ENCODE measurements at places on chromosomes 6 and 20. TPM values are rescaled to one million over a fixed set of nuclear protein-coding genes. Genes with fewer than 3 reads are reported as not detected.

GRCh38 chr20:40990542-40991120, 38.0 kb upstream of the TOP1 start:
- DNase-seq, result peak; percentile 36

- DNase-seq, result no peak
Observed at GRCh38 chr6:161890133-161890831, 616.4 kb upstream of the AGPAT4 start.

- no peak for DNase-seq
Observed at GRCh38 chr6:7276199-7276524, 36.8 kb downstream of the SSR1 start.

- DNase-seq, result no peak
Observed at GRCh38 chr6:141264101-141264500, 868.6 kb upstream of the GJE1 start.

GRCh38 chr20:14951105-14951504, 613.7 kb upstream of the FLRT3 start:
- no peak for DNase-seq

DNA sequence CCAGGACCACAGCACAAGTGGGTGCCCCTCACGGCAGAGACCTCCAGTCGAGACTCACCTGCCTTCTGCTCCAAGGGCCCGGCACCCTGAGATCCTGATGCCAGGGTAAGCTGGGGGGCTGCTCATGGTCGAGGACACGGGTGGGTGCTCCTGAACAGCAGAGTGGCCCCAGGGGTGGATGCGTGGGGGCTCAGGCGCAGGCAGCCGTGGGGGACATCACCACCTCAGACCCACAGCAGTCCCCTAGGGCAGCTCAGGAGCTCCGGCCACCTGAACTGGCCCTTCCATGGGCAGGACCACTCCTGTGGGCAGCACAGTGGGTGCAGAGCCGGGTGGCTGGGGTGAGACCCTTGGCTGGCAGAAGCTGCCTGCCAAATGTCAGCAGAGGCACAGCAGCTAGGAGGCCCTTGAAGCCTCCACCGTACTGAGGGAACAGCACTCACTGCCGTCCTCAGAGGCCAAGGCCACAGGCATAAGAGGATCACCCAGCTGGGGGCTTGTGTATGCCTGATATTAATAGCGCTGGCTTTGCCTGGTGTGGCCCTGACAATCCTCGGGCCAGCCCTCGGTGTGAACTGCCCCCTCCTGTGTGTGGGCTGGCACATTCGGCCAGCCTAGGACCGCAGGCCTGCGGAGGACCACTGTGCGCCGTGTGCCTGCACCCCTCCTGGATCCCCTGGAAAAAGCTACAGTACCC, 5.4 kb downstream of the UCKL1 start:
- no peak for DNase-seq

- DNase-seq, result no peak
Observed at GRCh38 chr6:135932651-135933050, 81.2 kb downstream of the PDE7B start.

DNA sequence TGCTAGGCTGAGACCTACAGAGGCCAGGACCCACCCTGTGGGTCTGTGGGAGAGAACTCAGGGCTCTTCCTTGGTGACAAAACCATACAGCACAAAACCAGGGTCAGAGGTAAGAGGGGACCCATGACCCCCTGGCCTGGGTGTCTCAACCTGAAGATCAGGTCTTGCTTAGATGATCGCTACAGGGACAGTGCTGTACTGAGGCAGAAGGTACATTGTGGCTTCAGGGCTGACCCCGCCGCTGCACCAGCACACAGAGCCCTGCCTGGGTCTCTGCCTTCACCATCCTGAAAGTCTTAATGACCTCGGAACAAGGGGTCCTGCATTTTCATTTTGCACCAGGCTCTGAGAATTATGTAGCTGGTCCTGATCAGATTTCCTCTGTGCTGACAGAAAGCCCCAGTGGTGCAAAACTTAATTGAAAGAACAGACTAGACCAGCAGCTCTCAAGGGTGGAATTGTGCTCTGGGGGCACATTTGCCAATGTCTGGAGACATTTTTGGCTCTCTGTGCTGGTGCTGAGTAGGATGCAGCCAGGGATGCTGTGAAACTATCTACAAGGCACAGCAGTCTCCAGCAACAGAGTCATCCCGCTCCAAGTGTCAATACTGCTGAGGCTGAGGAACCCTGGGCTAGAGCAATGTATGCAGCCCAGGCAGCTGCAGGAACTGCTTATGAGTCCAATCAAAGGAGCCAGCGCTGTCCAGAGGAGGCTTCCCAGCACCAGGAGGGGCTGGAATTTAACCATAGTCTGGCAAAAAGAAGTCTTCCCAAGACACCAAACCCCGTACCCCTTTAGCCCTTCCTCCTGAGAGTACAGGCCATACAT, 254.9 kb downstream of the ERMARD start:
- no peak for DNase-seq

DNA sequence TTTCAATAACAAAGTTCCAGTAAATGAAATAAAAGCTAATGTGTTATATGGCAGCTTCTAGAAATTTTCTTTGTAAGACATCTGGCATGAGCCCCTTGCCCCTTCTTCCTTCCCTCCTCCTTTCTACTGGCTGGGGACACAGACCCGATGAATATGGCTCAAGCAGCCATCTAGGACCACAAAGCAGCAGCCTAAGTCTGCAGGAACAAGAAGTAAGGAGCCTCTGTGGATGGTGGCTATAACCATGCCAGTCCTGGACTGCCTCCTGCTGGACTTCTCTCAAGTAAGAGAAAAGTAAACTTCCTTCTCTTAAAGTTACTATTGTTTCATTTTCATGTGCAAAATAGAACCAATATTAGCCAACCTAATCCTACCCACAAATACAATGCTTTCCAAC, 114.9 kb upstream of the DST start:
- DNase-seq, result no peak

DNA sequence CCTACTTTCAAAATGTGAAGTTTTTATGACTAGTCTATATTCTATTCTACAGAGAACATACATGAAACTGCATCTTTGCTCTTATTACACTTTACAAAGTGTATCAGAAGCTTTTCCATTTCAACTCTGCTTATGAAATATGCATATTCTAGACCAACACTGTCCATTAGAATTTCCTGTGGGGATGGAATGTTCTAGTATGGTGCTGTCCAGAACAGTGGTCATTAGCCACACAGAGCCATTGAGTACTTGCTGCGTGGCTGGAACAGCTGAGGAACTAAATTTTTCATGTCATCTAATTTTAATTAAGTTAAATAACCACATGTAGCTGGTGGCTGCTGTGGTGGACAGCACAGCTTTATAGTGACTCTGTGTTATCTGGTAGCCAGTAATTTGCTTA, 105.9 kb upstream of the PDE10A start:
- DNase-seq, result no peak

DNA sequence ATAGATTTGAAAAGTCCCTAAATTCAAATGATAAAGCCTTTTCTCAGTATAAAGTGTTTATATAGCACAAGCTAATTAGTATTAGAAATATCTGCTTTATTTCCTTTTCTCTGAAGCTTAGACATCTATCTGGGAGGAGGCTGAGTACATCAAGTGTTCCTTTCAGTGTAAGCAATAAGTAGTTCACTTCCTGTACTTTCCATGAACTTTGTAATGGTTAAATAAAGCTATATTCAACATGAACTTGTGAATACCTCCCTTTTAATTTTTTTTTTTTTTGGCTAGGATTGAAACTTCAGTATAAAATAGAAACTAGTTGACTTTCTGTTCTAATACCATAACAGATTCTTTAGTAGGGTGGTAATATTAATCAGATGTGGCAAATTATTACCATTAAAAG, 190.9 kb downstream of the CENPW start:
- no peak for DNase-seq

- DNase-seq, result no peak
Observed at GRCh38 chr6:137882225-137882961, 15.3 kb downstream of the TNFAIP3 start.

DNA sequence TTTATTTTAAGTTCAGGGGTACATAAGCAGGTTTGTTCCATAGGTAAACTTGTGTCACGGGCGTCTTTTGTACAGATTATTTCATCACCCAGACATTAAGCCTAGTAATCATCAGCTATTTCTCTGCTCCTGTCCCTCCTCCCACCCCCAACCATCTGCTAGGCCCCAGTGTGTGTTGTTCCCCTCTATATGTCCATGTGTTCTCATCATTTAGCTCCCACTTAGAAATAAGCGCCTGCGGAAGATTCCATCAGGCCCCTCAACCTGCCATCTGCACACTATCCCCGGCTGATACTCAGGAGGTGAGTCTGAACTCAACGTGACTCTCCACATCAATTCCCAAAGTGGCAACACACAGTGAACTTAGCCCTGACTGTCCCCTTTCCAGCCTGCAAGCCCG, 228.0 kb upstream of the SYNDIG1 start:
- no peak for DNase-seq

GRCh38 chr6:80541181-80541580, 434.7 kb downstream of the BCKDHB start:
- no peak for DNase-seq

DNA sequence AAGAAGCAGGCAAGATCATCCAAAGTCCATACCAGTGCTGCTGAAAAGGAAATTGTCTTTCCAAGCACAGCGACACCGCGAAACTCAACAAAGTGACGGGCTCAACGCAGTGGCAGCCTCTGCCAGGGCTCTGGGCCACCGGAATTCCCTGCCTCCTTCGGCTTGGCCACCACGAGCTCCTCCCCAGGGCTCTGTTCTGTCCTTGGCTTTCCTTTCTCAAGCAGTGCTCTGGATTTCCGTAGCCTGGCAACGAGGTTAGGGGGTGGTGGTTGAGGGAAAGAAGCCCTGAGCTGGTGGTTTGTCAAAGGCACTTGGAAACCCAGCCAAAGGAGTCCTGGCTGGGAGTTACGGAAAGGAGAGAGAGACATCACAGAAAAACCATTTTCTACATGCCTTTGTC, 31.2 kb downstream of the PRR18 start:
- no peak for DNase-seq

DNA sequence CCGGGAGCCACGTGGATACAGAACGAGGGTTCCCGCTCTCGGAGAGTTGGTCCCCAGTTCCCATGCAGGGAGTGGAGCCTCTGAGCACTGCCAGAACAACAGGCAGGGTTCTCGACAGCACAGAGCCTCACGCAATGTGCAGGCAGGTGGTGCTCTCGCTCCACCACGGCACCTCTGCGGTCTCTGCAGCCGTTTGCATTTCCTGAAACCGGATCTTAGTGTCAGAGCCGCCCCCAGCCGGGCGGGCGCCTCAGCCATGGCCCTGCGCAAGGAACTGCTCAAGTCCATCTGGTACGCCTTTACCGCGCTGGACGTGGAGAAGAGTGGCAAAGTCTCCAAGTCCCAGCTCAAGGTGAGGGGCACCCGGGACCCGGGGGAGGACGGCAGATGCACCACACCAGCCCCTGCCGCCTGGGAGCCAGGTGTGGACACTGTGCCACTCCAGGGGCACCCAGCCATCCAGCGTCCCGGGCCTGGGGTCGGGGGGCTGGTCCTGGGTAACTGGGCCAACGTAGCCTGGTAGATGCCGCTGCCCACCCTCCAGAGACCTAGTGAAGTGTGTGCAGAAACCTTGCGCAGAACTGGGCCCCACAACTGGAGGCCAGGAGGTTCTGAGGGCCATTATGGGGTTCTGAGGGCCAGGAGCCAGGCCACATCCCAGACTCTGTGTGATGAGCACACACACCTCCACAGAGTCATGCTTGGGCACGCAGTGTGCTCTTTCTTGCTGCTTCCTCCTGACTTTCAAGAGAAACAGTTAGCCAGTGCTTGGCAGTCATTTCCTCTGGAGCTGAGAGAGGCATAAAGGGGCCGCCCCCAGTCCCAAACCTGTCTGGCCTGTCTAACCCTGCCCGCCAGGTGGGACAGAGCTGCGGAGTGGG, at the start of gene DEF6:
Gene DEF6 (plus strand): TSS at position 218 of the 881 bp plus-strand sequence. CDS start 39 bp downstream, at position 257.
- peak; percentile 95 for DNase-seq

CALHM4 gene
- total RNA-seq, result not detected

SRMS gene
- total RNA-seq, result not detected

RPS21 gene
- 1,244 TPM for total RNA-seq

PDSS2 gene
- 11.2 TPM for total RNA-seq
